Activated CD8-positive, alpha-beta memory T cell treated with anti-CD3 and anti-CD28 coated beads for 4 hours (primary cell): ENCODE measurements at places on chromosomes 4 and X.

- no peak for DNase-seq
These were observed 66.8 kb upstream of the UCP1 start for GRCh38 chr4:140635606-140636005.

- no peak for DNase-seq
These were observed 81.5 kb downstream of the CLDN34 start for GRCh38 chrX:10048707-10049106.

DNA sequence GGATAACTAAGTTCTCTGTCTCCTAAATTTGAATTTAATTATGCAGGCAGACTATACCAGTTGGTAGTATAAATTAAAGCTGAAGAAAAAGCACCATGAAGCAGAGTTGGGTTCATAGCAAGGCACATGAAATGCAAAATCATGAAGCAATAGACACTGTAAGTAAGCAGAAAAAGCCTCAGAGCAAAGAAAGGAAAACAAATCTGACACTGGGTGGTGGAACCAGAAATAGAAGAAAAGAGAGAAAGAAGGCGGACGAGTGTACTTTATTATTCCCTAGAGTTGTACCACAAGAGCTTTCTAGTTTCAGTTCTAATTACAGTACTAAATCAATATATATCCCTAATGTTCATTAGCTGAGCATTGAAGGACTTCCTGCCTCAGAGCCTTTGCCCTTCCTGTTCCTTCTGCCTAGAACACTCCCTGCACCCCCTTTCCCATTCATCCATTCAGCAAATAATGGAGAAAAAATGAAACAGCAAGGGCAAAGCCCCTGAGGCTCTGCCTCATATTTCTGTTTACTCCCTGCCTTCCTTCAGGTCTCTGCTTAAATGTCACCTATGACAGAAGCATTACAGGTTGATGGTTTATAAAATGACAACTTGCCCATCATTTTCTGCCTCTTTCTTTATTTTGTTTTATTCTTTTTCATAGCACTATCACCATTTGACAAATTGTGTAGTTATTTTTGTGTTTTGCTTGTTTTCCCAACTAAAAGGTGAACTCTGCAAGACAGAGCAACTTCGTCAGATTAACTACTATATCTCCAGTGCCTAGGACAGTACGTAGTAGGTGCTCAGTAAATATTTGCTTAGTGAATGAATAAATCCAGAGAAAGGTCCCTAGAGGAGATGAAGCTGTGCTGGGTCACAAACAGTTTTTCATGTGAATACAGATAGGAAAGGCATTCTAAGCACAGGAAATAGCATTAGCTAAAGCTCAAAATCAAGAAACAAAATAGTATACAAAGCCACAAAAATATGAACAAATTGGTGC is 154.0 kb upstream of the RASGEF1B start:
- DNase-seq: no peak

DNA sequence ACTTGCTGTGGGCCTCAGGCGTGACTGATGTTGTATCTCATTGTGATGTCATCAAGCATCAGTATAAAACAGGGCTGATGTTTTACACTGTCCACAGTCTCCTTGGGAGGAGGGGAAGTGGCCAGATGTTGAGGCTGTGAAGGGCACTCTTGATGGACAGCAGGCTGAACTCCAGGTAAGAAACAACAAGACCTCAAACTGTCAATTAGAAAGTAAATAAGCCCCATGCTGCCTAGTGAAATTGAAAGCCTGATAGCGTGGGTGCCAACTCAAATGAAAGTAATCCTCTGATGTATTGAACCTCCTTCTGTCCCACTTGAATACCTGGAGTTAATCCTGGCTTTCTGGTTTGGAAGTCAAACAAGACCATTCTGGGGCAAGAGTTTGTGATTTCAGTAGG is 19.7 kb downstream of the VSIG1 start:
- no peak for DNase-seq
